Esophagus muscularis mucosa (tissue), 4 donors: ENCODE measurements at places on chromosomes 6 and 20.

GRCh38 chr20:19725814-19726525 is 32.1 kb upstream of the RIN2 start:
- DNase-seq, result no peak

GRCh38 chr6:158283304-158283980 is 28.8 kb upstream of the TULP4 start:
- DNase-seq, result no peak

GRCh38 chr6:136361787-136362186 is 72.1 kb upstream of the BCLAF1 start:
- no peak for DNase-seq

GRCh38 chr6:144745439-144745838 is 460.3 kb downstream of the UTRN start:
- no peak for DNase-seq
